ENCODE measurements at places on chromosomes 3 and 15.

DNA sequence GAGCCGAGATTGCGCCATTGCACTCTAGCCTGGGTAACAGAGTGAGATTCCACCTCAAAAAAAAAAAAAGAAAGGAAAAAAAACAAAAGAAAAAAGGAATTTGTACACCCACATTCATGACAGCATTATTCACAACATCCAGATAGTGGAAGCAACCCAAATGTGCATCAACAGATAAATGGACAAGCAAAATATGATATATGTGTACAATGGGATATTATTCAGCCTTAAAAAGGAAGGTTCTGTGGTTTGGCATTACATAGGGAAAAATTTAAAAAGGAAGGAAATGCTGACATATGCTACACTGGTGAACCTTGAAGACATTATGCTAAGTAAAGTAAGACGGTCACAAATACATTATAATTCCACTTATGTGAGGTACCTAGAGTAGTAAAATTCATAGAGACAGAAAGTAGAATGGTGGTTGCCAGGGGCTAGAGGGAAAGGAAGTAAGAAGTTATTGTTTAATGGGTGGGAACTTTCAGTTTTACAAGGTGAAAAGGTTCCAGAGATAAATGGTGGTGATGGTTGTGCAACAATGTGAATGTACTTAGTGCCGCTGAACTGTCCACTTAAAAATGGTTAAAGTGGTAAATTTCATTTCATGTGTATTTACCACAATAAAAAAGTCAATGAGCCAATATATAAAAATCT, 118.5 kb downstream of the MYLK start:
- DNase-seq: no peak

DNA sequence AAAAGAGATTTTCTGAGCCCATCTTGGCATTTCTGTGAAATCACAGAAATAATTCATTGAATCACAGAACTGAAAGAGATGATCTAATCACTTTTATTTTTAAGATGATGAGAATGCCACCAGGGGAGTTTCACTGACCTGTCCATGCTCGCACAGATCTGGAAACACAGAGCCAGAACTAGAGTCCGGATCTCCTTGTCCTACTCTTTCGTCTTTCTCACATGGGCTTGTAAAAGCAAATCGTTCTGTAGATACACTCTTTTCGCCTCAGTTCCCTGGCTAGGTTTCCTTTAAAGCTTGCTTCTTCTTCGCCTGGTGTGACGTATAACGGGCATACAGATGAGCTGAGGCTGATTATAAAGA, 122.5 kb upstream of the SPRED1 start:
- DNase-seq: no peak

- DNase-seq: no peak
Measured at GRCh38 chr3:197260491-197261163, 37.8 kb downstream of the DLG1 start.

- no peak for DNase-seq
Measured at GRCh38 chr3:147222291-147222690, 184.1 kb downstream of the ZIC4 start.

GRCh38 chr3:122523317-122523716, 8.6 kb upstream of the KPNA1 start:
- DNase-seq: no peak

DNA sequence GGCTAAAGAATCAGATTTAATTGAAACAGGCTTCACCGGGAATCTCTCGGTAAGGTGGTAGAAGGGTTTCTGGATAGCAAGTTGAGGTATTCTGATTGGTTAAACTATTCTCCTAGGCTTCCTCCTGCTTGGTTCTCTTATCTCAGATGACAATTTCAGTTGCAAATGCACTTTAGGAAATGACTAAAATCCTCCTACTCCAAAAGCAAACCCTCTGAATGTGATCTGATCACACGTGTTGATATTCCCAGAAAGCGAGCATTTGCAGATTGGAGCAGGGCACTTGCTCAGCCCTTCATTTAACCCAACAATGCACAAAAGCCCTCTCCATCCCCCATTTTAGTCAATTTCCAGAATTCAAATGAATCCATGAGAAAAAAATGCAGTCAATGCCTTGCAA, 55.6 kb upstream of the ICE2 start:
- DNase-seq: no peak

DNA sequence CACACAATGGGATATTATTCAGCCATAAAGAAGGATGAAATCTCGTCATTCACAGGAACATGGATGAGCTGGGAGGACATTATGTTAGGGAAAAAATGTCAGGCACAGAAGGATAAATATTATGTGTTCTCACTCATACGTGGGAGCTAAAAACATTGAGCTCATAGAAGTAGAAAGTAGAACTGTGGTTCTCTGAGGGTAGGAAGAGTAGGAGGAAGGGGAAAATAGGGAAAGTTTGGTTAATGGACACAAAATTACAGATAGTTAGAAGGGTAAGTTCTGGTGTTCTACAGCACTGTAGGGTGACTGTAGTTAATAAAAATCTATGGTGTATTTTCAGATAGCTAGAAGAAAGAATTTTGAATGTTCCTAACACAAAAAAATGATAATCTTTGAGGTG, 102.6 kb upstream of the LIPC start:
- DNase-seq: no peak

- DNase-seq: no peak
Measured at GRCh38 chr3:40677321-40677720, 152.6 kb downstream of the ZNF621 start.

DNA sequence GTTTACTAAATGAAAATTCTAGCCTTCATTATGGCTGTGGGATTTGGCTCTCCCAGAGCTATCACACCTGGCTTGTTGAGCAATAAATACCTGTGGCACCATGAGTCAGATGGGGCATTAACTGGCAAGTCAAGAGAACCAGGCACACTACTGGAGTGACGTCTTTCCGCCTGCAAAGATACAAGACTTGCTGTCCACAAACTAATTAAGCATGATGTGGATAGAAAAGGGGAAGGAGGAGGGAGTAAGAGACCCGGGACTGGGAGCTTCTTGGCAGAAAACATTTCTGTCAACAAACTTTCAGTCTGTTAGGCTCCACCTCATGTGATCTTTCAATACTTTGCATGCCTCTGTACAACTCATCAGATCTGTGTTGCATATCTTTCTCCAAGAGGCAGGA, 56.5 kb downstream of the CLDN1 start:
- no peak for DNase-seq

DNA sequence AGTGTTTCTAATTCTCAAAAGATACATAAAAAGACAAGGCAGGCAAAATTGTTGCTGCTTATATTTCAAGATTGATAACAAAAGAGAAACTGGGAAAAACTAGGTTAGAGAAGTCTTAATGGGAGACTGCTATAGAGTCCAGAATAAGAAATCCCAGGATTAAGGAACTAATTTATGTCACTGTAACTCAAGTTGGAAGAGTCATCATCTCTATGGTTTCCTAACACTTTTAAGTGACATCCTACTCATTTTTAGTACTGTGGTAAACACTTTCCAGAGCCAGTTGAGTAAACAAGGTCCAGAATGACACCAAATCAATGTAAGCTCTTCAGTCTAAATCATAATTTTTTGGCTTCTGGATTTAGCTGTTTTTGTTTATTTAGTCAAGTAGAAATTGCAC, 8.0 kb downstream of the CLDN16 start:
- DNase-seq: no peak
